ENCODE measurements at places on chromosomes 12 and 14.

DNA sequence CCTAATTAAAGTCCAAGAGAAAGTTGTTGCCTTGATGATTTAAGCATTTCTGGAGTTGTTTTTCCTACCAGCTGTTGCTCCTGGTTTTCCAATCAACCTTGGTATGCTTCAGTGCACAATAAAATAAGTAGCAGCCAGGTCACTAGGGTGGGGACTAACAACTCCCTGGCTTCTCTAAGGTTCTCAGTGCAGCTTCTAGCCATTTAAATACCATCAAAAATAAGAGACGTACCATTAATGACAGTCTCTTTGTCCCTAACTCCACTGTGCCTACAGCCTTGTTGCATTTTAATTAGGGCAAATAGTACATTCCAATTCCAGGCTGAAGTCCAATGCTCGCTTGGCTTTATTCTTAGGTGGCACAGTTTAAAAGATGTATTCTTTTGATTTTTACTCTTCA is 11.8 kb downstream of the STON2 start:
- DNase-seq, result no peak

- no peak for DNase-seq
Observed at GRCh38 chr12:125515887-125516286, 450.7 kb downstream of the AACS start.

GRCh38 chr12:52870361-52871290 is 21.8 kb upstream of the KRT78 start:
- peak; percentile 74 for DNase-seq

DNA sequence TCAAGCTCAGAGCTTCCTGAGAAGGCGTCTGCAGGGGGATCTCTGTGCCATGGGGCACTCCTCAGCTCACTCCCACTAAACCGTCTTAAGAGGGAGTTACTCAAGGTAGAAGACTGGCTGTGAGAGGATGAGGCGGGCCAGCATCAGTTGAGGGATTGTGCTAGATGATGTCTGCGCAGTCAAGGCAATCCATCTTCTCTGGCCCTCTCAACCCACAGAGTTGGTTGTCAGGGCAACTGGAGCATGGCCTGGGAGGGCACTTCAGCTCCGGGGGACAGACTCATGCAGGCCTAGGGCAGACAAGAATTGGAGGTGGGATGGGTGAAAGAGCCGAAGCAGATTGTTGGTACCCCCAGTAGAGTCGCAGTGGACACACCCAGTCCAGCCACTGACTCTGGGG is 9.0 kb downstream of the GSTZ1 start:
- DNase-seq, result no peak

GRCh38 chr14:102675396-102675795 is 82.9 kb downstream of the RCOR1 start:
- no peak for DNase-seq

- DNase-seq, result no peak
Observed at GRCh38 chr12:25960143-25960542, 1.7 kb downstream of the RASSF8 start.

GRCh38 chr14:98109326-98109725 is 1162.7 kb downstream of the BCL11B start:
- no peak for DNase-seq

GRCh38 chr12:127172861-127173260 is 1094.1 kb upstream of the TMEM132C start:
- DNase-seq, result no peak

GRCh38 chr12:13376610-13377373 is 180.3 kb downstream of the EMP1 start:
- no peak for DNase-seq

DNA sequence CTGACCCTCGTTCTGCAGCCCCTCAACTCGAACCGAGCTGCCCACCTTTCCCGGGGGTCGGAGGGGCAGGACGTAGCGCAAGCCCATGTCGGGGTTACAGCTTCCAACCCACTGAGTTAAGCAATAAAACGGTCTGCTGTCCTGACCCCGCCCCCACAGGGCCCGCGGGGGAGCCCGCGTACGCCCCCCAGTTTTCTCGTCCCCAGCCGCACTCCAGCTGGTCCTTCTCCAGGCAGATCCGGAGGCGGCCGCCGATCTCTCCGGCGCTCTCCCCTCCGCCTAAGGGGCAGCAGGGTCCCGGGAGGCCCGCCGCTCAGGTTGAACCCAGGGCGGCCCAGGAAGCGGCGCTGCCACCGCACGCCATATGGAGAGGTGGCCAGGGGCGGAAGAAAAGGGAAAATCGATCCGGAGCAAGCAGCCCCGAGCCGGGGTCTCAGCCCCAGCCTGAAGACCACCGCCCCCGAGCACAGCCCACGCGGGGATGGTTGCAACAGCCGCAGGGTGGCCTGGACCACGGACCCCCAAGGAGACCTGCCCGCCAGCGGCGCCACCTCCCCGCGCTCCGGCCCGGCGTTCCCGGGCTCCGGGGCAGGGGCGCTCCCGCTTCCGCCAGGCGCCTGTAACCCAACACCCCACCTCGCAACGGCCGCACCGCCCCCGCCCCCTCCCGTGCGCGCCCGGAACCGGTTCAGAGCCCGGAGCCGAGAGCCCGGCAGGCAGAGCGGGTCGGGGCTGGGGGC is 760 bp downstream of the ACTN1 start:
- DNase-seq, result peak; percentile 43

DNA sequence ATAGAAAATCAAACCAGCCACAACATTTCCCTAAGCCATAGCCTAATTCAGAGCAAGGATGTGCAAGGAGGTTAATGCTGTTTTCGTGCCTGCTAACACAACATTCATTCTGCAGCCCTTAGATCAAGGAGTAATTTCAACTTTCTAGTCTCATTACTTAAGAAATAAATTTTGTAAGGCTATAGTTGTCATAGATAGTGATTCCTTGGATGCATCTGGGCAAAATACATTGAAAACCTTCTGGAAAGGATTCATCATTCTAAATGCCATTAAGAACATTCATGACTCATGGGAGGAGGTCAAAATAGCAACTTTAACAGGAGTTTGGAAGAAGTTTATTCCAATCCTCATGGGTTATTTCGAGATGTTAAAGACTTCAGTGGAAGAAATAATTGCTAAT is 283.2 kb downstream of the RPAP3 start:
- DNase-seq, result no peak

GRCh38 chr14:89470401-89470800 is 53.4 kb upstream of the FOXN3 start:
- DNase-seq, result no peak

DNA sequence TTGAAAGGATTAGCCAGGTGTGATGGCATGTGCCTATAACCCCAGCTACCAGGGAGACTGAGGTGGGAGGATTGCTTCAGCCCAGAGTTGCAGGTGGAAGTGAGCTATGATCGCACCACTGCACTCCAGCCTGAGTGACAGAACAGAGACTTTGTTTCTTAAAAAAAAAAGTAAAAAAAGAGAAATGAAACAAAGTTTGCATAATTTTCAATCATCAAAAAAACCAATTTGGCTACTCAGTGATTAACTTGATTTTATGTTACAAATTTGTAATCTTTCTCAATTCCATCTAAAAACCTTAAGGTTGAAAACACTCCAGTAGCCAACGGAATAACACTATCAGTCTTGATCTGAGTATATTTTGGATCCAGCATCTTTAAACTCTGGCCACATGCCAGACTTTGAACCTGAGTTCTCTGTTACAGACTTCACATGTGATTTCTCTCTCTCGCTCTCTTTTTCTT is 12.6 kb upstream of the DENND5B start:
- no peak for DNase-seq

DNA sequence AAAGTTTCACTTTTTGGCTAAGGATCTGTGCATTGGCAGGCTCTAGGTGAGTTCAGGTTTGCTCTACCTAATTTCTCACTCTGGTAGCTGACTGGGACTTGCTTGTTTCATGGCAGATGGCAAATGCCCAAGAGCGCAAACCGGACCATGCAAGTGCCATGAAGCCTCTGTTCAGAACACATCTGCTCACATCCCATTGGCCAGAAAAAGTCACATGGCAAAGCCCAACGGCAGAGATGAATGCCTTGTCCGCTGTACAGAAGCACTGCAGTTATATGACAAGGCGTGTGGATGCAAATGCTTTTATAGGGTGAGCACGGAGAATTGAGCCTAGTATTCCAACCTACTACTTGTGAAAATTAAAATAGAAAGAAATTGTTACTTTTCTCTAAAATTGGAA is 202.2 kb upstream of the HMGA2 start:
- DNase-seq, result no peak

- DNase-seq, result no peak
Observed at GRCh38 chr14:99516871-99517642, 35.8 kb downstream of the CCNK start.

- no peak for DNase-seq
Observed at GRCh38 chr12:10965476-10965875, 21.2 kb downstream of the TAS2R50 start.

GRCh38 chr12:40137252-40137651 is 31.4 kb upstream of the SLC2A13 start:
- peak; percentile 73 for DNase-seq

DNA sequence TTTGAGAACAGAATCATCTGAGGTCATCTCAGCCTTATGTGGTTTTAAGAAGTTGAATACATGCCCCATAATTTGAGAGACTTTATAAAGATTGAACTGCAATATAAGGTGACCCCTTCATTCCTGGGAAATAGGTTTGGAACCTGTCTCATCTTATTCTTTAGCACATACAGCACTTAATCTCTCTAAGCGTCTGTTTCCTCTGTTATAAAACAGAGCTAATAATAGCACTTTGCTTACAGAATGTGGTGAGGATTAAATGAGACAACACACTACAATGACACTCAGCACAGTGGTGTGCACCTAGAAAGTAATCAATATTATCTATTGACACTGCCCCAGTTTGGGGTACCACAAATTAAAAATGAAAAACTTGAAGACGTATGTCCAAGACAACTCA is 102.1 kb downstream of the DUSP6 start:
- DNase-seq, result no peak

- DNase-seq, result no peak
Observed at GRCh38 chr14:20680843-20681347, 3.5 kb upstream of the RNASE4 start.

DNA sequence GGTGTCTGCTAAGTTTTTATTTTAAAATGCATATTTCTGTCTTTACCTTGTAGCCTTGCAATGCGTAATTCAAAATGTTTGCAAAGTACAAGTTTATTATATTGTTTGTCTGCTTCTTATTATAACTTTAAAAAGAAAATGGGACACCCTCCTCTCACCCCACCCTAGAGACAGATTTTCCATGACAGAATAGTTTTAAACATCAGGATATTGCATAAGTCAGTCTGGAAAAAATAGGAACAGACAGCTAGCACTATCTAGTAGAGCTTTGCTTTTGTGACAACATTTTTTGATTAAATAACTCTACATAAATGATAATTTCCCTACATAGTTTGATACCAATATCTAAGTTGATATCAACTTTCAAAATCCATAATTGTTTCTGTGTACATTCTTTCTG is 71.3 kb downstream of the PDE3A start:
- no peak for DNase-seq

DNA sequence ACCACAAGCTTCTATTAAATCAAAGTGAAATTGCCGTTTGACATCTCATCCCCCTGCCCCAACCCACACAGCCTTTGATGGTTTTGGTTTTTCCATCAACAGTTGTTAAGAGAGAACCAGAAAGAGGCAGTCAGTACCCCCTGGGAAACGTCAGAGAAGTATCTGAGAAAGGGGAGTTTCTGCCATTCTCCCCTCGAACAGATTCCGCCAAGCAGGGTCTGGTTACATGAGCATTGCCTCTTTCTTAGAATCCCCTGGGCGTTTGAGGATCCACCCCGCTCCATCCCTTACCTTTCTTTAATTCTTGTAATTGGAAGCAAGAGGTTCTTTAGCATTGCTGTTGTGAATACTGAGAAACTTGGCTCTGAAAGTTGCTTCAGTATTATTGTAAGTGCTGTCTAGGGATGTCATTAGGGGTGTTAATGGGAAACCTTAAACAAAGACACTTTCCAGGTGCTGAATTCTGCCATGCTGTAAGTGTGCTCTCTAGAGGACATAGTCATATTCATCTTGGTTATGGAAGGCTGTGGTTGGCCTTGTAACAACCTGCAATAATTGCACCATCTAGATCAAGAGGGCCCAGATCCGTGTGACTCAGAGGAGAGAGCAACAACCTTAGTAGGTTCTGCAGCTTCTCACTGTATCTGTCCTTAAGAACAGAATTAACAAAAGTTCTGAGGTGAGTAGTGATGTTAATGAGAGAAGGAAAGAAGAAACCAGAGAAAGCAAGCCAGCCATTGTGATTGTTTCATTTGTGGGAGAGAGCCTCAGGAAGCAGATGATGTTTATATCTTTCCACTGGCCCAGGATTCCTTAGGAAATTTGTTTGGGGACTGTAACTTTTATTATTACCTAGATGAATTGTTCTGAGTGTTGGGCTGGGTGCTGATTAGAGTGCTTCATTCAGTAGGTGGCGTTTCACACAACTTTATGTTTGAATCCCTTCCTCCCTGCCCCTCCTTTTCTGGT is 9.0 kb downstream of the TMBIM6 start:
- DNase-seq, result peak; percentile 93

- no peak for DNase-seq
Observed at GRCh38 chr12:108257004-108257403, 82.1 kb downstream of the CMKLR1 start.

DNA sequence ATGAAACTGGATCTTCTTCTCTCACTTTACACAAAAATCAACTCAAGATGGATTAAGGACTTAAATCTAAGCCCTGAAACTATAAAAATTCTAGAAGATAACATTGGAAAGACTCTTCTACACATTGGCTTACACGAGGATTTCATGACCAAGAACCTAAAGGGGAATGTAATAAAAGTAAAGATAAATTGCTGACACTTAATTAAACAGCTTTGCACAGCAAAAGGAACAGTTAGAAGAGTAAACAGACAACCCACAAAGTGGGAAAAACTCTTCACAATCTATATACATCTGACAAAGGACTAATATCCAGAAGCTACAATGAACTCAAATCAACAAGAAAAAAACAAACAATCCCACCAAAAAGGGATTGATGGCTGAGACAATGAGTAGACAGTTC is 74.4 kb downstream of the BLTP3B start:
- no peak for DNase-seq

DNA sequence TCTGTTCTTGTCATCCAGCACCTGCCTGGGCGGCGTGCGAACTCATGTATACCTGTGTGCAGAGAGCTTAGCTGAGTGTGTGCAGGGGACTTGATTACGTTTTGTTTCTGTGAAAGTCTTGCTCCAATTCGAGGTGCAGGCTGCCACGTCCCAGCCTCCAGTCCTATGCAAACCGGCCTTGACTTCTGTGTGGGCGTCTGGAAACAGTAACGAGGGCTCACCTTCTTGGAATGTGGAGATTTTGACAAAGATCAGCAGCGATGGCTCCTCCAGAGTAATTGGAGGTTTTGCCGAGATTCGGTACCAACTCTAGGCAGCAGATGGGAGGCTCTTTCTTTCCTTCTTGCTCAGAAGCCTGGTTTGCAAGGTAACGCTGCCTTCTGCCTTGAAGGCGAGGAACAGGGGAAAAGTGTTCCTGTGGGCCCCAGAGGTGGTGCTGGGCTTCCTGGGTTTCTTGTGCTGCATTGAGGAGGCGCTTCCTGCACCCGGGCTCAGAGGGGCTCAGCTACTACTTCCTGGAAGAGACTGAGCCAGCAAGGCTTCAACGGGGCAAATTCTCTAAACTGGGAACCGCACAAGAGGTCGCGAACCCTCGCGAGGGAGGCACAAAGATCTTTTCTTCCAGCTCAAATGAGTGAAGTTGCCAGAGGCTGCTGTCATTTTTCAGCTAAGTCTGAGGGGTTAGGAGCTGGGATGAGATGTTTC is 249.0 kb downstream of the AACS start:
- no peak for DNase-seq

GRCh38 chr12:131943876-131944275 is 5.9 kb upstream of the EP400 start:
- DNase-seq, result no peak

- DNase-seq, result peak; percentile 82
Observed at GRCh38 chr14:73491256-73492042, 716 bp downstream of the RIOX1 start.

- DNase-seq, result no peak
Observed at GRCh38 chr12:59185295-59185694, 265.0 kb upstream of the LRIG3 start.

Measured in activated CD4-positive, alpha-beta T cell treated with anti-CD3 and anti-CD28 coated beads, Interleukin-10, Interleukin-2, amounts not matched to agents 100 ng/mL and 50 ng/mL, durations not matched to agents 16 hours and 8 hours (primary cell).